Upper lobe of right lung (tissue), 1 donor: ENCODE measurements at places on chromosomes 6 and 20. TPM values are rescaled to one million over a fixed set of nuclear protein-coding genes. Genes with fewer than 3 reads are reported as not detected.

DNA sequence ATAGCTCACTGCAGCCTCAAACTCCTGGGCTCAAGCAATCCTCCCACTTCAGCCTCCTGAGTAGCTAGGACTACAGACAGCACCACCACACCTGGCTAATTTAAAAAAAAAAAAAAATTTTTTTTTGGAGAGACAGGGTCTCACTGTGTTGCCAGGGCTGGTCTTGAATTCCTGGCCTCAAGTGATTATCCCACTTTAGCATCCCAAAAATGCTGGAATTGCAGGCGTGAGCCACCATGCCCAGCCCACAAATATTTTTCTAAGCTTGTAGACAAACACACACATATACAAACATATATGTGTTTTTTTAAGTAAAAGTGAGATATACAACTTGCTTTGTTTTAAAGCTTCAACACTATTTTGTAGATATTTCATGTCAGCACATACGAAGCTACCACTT lies 10.8 kb downstream of the HSPA12B start:
- no peak for DNase-seq

- no peak for DNase-seq
These were observed 91.0 kb downstream of the FNDC1 start for GRCh38 chr6:159260208-159260607.

- no peak for DNase-seq
These were observed 125.7 kb downstream of the SLC23A2 start for GRCh38 chr20:4875578-4876067.

GRCh38 chr6:25024821-25025220 lies 89.1 kb upstream of the RIPOR2 start:
- no peak for DNase-seq

- DNase-seq = no peak
These were observed 27.8 kb downstream of the CASS4 start for GRCh38 chr20:56439771-56440291.

- DNase-seq = no peak
These were observed 44.0 kb upstream of the COL21A1 start for GRCh38 chr6:56291302-56291917.

GRCh38 chr6:48078120-48078519 lies 32.9 kb downstream of the PTCHD4 start:
- DNase-seq = no peak

DNA sequence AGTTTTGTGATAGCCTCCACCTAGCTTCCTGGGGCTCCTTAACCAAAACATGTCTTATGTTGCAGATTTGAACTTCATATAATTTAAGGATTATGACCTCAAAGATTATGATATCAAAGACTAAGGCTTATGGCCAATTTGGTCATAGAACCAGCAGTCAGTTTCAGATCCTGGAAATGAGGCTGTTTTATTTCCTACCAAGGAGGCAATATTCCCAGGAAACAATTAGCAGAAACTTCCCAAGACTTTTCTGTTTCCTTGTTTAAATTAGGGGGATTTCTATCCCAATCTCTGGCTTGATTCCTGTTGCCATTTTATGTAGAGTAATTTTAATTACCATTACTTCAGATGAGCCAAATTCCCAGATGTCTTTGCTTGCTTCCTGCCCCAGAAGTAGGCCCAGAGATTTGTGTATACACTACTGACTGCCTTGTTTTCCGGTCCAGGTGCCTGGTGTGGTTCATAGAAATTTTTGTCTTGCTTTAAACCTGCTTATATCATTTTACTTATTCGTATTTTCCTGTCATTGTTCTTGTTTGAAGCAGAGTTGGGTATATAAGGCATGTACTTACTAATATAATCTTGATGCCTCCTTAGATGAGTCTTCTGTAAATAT lies 119.2 kb upstream of the TMEM170B start:
- DNase-seq = no peak

GRCh38 chr20:13990465-13990864 lies at the start of gene SEL1L2:
SEL1L2 (minus strand) TSS chr20:13990614; CDS start chr20:13990534, 80 bp downstream.
- no peak for DNase-seq

GRCh38 chr20:35662551-35662950 lies 2.1 kb downstream of the CPNE1 start:
- no peak for DNase-seq

DNA sequence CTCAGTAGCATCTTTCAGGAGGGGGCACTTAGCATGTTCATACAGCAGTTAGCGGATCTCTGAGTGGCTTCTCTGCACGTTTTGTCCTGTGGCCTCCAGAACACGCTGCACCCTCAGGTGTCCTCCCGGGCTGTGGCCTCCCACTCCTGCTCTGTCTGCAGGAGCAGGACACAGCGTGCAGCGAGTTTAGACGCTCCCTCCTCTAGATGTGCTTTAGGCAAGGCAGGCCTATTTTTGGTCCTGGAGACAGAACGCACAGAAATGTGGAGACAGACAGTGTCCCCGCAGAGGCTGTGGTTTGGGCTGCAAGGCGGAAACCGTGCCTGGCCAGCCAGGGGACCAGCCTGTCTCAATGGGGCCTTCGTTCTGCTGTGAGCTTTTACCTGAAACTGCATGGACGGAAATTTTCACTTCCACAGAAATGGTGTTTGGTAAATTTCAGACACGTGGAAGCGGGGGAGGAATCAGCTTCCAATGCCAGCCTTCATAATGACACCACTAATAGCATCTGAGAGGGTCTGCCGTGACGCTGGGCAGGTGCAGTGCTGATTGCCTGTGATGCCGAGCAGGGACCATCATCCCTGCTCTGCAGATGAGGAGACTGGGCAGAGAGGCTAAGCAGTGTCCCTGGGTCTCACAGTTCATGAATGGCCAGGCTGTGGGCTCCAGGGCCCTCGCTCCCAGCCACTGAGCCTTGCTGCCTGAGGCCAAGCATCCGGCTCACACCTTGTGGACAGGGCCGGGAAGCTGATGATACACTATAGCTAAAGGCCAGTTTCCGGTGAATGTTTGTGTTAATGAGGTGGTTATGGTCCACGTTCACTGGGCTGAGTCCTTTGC lies 120.9 kb downstream of the SYCP2 start:
- no peak for DNase-seq

GRCh38 chr6:14713008-14713960 lies 532.6 kb upstream of the JARID2 start:
- no peak for DNase-seq

GRCh38 chr20:49937027-49937929 lies 1.1 kb downstream of the RNF114 start:
- DNase-seq = peak; percentile 60

Gene C6orf141
- 2.1 TPM for total RNA-seq

Gene HLA-DRB1
- total RNA-seq = 335 TPM

Gene MEA1
- 45.5 TPM for total RNA-seq

Gene MAP3K5
- 32.5 TPM for total RNA-seq
